ENCODE measurements at places on chromosomes 6 and 20.

GRCh38 chr20:32495217-32495565 is 89.9 kb downstream of the NOL4L start:
- no peak for DNase-seq

- no peak for DNase-seq
Observed at GRCh38 chr6:122610690-122611455, 668 bp downstream of the PKIB start.

GRCh38 chr20:30816182-30816645 is 441.2 kb upstream of the DEFB115 start:
- no peak for DNase-seq

GRCh38 chr6:98469141-98469540 is 365.2 kb upstream of the POU3F2 start:
- DNase-seq = no peak

GRCh38 chr20:61949714-61950640 is 115.7 kb downstream of the TAF4 start:
- DNase-seq = no peak

- no peak for DNase-seq
Observed at GRCh38 chr6:52221302-52221701, 23.0 kb downstream of the IL17F start.

Data from activated T-helper 1 cell treated with Interleukin-2 at 50 U/mL for 16 hours (primary cell).